ENCODE measurements at places on chromosomes 1 and 21. TPM values are rescaled to one million over a fixed set of nuclear protein-coding genes. Genes with fewer than 3 reads are reported as not detected.
A peak's percentile ranks its signal among the peaks of the same experiment; 100 is the strongest.

DNA sequence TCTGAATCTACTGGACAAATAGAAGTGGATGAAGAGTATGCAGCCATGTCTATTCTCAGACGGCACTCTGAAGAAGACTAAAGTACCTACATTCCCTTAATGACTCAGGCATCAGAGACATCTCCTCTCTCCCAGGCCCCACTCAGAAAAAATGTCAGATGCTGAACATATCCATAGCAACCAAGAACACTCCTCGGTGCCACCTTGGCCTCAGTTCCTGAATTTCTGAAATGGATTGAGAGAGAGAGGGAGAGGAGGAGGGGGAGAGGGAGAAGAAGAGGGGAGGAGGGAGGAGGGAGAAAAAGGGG is 16.0 kb upstream of the OVAAL start:
- no peaks in the 10 kb centered on the region for H3K27me3 ChIP-seq
- no peaks in the 10 kb centered on the region for H3K4me1 ChIP-seq
- H3K4me3 ChIP-seq = no peak overlapping the region
- no peak for DNase-seq

The TTC39A gene
- total RNA-seq = 0.11 TPM

GRCh38 chr1:100706856-100707255 is 12.7 kb upstream of the VCAM1 start:
- no peak overlapping the region for H3K27ac ChIP-seq
- no peak overlapping the region for H3K4me3 ChIP-seq
- no peaks in the 10 kb centered on the region for H3K4me1 ChIP-seq

DNA sequence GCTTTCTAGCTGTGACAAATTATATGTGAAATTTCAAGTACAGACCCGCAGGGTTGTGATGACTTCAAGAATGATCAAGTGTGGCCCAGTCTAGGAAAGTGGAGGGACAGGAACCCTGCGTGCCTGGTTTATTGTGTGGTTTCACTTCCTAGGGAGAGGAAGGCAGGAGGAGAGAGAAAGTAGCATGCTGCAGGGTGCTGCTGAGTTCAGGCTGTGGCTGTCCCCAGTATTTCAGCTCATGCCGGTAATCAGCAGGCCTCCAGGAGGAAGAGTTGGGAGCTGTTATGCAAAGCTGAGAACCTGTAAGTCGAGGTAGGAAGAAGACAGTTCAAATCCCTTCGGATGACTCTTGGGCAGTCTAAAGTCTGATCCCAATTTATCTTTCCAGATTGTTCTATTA is 140.4 kb downstream of the ROR1 start:
- no peaks in the 10 kb centered on the region for H3K36me3 ChIP-seq
- no peak for DNase-seq
- H3K27me3 ChIP-seq = no peaks in the 10 kb centered on the region

The HENMT1 gene
- 20.6 TPM for total RNA-seq

- H3K4me1 ChIP-seq = peaks cover 85% of the 10 kb centered on the region
- peak overlapping the region; percentile 84 for H3K27ac ChIP-seq
- peaks cover 6% of the 10 kb centered on the region for H3K36me3 ChIP-seq
Observed at GRCh38 chr1:179034720-179035119, 9.0 kb downstream of the FAM20B start.

- peak; percentile 25 for DNase-seq
- peak overlapping the region; percentile 79 for H3K27ac ChIP-seq
- no peaks in the 10 kb centered on the region for H3K27me3 ChIP-seq
- peak overlapping the region; percentile 80 for H3K4me3 ChIP-seq
Observed at GRCh38 chr1:9589719-9590157, 1.0 kb downstream of the TMEM201 start.

DNA sequence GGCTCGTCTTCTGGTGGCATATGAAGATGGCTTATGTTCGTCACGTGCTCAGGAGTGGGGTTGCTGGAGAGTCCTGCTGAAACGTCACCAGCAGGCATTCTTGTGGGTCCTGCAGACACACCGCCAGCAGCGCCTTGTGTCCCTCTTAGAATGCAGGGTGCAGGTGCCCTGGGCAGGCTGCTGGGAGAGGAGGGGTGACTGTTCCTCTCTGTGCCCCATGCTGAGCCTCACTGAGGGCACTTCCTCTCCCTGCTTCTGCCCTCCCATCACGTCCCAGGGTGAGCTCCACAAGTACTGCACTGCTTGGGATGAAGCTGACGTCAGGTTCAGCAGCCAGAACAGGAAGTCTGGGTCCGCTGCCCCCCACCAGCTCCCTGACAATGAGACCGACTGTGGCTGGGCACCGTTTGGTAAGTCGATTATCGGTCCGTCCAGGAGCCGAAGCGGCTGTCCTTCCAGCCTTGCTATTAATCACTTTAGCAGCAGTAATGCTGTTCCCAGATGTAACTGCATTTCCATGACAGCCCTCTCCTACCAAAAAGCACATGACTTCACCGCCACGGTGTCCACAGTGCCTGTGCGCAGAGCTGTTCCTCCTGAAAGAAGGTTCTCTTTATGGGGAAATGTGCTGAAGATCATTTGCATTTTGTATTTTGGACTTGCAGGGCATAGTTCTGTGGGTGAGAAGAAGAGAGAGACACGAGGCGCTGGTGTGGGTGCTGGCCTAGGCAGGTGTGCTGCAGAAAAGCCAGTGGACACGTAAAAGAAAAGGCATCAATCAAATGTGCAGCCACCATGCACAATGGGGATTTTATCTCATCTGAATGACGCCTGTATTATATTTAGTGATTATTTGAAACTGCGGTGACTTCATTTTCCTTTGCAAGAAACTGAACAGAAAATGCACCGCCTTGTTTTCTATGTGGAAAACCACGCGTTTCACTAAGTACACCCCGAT is 21.0 kb downstream of the SLC37A1 start:
- peaks cover 21% of the 10 kb centered on the region for H3K4me1 ChIP-seq
- H3K36me3 ChIP-seq = peaks cover 26% of the 10 kb centered on the region
- H3K27me3 ChIP-seq = no peaks in the 10 kb centered on the region

The DLGAP3 gene
- total RNA-seq = 0.66 TPM

The KRTAP7-1 gene
- not detected for total RNA-seq

DNA sequence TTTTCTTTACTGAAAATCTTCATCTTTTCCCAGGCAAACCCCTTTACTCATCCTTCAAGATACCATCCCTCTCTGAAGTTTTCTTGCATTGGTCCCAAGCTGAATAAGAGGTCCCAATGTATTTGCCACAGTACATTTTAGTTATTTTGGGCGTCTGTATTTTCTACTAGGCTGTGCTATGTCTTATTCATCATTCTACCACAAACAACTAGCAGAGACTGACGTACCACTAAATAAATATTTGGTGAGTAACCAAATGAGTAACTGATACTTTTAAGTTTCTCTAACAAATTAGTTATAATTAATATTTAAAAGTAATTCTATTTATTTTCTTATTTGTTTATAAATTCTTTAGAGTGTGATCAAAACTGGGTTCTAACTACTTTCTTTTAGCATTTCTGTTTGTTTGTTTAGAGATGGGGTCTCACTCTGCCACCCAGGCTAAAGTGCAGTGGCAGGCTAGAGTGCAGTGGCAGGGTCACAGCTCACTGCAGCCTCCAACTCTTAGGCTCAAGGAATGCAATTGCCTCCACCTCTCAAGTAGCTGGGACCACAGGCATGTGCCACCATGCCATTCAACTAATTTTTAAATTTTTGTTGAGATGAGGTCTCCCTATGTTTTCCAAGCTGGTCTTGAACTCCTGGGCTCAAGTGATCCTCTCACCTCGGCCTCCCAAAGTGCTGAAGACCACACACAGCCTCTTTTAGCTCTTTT is 33.1 kb downstream of the NDC1 start:
- no peak for DNase-seq
- peaks cover 46% of the 10 kb centered on the region for H3K36me3 ChIP-seq
- H3K4me3 ChIP-seq = no peak overlapping the region
- H3K27ac ChIP-seq = no peak overlapping the region

GRCh38 chr1:241470908-241471590 is 48.5 kb downstream of the FH start:
- H3K27ac ChIP-seq = no peak overlapping the region
- H3K4me3 ChIP-seq = no peak overlapping the region
- no peaks in the 10 kb centered on the region for H3K36me3 ChIP-seq
- H3K27me3 ChIP-seq = peaks cover 9% of the 10 kb centered on the region
- DNase-seq = no peak
- no peaks in the 10 kb centered on the region for H3K4me1 ChIP-seq

DNA sequence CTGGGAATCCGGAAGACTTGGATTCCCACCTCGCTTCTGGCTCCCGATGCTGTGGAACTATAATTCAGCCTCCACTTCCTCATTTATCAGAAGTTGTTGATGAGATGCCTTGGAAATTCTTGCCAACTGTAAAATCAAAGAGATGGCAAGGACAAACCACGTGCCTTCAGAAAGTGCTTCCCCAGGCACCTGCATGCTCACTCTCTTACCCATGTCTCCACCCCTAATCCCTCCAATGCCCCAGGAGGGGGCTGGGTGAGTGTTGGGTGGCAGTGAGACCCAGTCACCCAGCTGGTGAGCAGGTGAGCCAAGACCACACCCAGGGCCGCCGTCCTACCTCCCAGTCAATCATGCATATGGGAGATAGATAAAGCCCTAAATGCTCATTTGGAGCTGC is 160.8 kb downstream of the PSMG1 start:
- DNase-seq = no peak
- no peak overlapping the region for H3K27ac ChIP-seq
- no peaks in the 10 kb centered on the region for H3K36me3 ChIP-seq
- H3K4me3 ChIP-seq = no peak overlapping the region
- H3K27me3 ChIP-seq = peaks cover 2% of the 10 kb centered on the region

The TLCD4 gene
- 0.19 TPM for total RNA-seq
